ENCODE measurements at places on chromosomes 1 and 21.

DNA sequence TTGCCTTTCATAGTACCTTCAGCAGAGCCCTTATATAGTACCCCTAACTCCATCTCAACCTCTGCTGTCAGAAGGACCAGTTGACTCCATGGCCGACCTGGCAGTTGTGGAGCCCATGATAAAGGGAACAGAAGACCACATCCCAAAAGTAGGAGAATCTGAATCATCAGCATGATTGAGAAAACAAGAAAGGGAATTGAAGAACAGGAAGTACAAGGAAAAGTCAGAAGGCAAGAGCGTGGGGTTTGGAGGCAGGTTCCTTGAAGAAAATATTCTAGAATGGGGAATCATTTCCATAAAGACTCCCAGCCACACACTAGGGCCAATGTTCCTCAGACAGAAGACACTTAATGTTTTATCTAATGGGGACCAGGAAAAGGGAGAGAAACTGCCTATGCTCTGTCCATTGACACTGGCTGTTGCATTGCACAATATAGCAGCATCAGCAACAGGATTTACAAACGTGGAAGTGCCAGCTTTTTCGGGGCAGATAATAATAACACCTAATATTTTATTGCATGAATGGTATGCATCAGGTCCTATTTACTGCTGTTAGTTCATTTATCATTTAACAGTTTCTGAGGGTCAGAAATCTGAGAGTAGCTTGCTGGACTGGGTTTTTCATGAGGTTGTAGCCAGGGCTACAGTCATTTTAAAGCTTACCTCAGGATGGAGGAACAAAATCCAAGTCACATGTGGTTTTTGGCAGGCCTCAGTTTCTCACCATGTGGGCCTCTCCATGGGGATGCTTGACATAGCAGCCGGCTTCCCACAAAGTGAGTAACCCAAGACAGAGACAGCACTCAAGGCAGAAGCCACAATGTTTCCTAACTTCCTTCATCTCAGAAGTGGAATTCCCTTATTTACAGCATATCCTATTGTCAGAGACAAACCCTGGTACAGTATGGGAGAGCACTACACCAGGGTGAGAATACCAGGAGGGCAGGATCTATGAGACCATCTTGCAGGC, 483.4 kb downstream of the PLPP3 start:
- no peak for DNase-seq

DNA sequence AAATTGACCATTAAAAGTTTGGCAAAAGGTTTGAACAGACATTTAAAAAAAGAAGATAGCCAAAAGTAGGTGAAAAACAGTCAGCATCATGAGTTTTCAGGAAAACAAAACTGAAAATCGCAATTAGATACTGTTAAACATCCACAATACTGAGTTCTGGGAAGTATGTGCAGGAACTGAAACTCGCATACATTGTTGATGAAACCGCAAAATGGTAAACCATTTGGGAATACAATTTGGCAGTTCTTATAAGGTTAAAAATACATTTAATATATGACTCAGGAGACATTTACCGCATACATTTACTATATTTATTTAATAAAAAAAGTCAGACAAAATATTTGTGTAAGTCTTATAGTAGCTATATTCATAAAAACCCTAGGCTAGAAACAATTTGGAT, 393.2 kb downstream of the COL11A1 start:
- no peak for DNase-seq

- DNase-seq, result no peak
Observed at GRCh38 chr1:97758541-97759057, 162.2 kb downstream of the DPYD start.

GRCh38 chr1:14955402-14955801, 198.1 kb upstream of the TMEM51 start:
- no peak for DNase-seq

GRCh38 chr1:66495495-66495894, 38.5 kb upstream of the SGIP1 start:
- no peak for DNase-seq

DNA sequence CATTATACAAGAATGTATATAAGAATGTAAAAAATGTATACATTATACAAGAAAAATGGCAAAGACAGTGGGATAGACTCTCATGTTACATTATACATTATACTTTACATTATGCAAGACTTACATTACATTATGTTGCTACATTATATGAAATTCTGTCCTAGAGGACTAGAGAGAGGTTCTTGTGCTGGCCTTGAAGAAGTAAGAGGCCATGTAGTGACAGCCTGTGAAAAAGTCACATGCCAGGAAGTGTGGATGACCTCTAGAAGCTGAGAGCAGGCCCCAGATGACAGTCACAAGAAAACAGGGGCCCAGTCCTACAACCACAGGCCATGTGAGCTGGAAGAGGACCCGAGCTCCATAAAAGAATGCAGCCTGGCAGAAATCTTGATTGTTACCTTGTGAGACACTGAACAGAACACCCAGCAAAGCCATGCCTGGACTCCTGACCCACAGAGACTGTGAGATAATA, 30.5 kb upstream of the AHCYL1 start:
- no peak for DNase-seq

DNA sequence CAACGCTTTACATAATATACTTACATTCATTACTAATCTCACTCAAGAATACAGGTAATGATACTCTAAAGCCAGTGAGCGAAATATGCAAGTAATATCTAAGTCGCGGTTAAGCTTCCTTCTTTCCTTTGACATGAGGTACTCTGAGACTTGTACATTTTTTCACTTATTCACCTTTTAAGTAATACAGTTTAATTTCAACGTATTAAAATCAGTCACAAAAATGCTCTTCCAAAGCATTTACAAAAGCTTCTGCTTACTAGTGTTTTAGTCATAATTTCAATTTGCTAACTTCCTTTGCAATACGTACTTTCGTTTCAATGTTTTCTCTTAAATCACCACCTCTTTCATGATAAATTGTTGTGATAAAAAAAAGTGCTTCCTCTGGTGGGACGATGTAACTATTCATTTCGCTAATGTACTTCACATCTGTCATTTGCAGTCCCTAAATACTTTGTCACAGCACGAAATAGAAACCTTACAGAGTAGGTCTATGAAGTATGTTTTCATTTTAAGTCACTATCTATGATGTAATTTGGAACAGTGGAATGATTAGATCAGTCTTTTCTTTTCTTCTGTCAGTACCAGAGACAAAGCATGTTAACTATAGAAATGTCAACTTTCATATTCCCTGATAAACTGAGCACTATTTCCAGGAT, 34.0 kb upstream of the ADGRL4 start:
- no peak for DNase-seq

GRCh38 chr1:2283991-2284895, 56.1 kb downstream of the SKI start:
- DNase-seq, result no peak

DNA sequence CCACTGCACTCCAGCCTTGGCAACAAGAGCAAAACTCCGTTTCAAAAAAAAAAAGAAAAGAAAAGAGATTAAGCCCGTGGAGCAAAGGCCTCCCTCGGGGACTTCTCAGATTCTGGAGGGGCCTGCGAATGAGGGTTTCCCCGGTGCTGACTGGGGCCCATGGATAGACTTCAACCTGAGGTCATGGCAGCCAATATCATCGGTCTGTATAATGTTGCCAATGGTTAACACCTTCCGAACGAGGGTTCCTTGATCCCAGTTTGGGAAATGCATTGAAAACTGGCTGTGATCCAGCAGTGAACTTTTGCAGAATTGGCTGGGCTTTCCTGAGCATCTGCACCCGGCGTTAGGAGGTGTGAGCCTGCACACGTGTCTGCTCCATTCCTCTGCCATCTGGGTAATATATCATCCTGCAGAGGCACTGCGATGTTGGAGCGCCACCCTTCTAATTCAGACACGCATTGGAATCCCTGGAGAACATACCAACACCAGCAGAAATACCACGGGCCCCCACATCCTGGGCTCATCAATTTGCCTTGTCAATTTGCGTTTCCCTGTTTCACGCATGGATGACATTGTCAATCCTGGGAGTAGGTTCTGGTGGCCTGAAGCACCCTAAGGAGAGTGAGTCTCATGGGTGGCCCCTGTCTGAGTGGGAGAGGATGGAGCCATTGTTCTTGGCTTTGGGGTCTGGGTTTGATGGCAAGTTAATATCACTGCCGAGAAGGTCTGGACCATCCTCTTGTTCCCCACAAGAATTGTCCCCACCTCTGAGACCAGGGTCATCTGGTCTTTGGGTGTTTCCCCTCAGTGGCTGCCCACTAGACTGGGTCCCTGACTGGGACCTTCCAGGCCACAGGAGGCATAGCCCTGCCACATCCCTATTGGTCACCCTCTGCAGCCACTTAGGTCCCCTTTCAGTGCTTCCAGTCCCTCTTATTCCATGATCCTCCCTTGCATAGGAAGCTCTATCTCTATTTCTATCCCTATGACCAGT, 441.0 kb downstream of the PTPRU start:
- no peak for DNase-seq

GRCh38 chr1:226292874-226293552, 16.0 kb downstream of the LIN9 start:
- DNase-seq, result no peak

- DNase-seq, result peak; percentile 98
Observed at GRCh38 chr1:109959974-109960744, 24.4 kb upstream of the AHCYL1 start.

DNA sequence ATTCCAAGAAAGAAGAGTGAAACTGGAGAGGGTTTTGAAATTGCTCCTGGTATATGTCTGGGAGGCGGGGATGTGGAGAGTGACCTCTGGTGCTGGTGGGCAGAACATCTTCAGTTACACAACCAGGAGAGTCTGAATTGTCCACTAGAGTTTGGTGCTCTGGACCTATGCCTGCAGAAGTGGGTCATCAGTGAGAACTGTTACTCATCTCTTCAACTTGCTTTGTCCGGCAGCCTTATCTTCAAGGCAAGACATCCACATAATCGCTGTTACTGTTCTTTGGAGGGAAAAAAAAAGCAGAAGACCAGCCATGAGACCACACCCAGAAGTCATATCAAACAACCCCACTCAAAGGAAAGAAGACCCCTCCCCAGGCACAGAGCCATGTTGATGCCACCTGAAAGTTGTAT, 14.9 kb downstream of the SH2D1B start:
- no peak for DNase-seq

Data from NCI-H526 (cell line).